Stimulated activated CD4-positive, alpha-beta T cell treated with anti-CD3 and anti-CD28 coated beads, Interleukin-12 subunit alpha, Interleukin-12 subunit beta, amount 100 ng/mL, for 48 hours (primary cell): ENCODE measurements at places on chromosomes 7 and 10.

DNA sequence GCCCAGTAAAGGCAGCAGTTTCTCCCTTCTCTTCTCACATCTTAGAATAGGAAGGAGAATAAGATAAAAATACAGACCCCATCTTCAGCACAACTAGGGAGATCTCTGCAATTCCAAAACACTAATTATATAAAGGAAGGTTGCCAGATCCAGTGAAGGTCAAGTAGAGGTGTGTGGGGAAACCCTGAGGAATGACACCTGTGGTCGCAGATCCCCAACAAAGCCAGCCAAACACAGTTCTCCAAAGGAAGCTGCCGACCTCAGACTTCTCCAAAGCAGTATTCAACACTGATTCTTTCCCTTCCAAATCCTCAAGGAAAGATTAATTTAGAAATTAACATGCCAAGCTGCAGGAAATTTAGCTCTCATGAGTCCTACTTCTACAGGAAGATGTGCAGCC lies 62.9 kb upstream of the OIT3 start:
- DNase-seq: no peak

- no peak for DNase-seq
These were observed 283.5 kb upstream of the ADARB2 start for GRCh38 chr10:2020836-2021235.

- DNase-seq: no peak
These were observed 8.6 kb upstream of the IRF5 start for GRCh38 chr7:128928882-128929788.

DNA sequence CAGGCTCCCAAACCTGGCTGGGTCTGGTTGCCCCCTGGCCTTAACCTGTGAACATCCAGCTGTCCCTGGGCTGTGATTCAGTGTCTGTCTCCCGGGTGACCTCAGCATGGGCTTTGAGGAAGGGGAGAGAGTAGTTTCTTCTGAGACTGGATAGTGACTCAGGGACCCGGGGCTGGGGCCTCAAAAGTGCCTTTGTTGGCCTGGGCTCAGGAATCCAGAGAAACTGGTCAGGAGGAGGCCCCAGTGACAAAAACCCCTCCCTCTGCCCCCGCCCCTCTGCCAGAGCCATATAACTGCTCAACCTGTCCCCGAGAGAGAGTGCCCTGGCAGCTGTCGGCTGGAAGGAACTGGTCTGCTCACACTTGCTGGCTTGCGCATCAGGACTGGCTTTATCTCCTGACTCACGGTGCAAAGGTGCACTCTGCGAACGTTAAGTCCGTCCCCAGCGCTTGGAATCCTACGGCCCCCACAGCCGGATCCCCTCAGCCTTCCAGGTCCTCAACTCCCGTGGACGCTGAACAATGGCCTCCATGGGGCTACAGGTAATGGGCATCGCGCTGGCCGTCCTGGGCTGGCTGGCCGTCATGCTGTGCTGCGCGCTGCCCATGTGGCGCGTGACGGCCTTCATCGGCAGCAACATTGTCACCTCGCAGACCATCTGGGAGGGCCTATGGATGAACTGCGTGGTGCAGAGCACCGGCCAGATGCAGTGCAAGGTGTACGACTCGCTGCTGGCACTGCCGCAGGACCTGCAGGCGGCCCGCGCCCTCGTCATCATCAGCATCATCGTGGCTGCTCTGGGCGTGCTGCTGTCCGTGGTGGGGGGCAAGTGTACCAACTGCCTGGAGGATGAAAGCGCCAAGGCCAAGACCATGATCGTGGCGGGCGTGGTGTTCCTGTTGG lies at the start of gene CLDN4:
CLDN4 (plus strand) TSS at position 316 of the 903 bp plus-strand sequence; CDS start at position 522, 206 bp downstream.
- no peak for DNase-seq

GRCh38 chr7:28478656-28479055 lies 66.3 kb downstream of the CREB5 start:
- DNase-seq: no peak

- DNase-seq: no peak
These were observed 40.4 kb upstream of the STEAP4 start for GRCh38 chr7:88347090-88347489.
